Suppressor macrophage treated with lipopolysaccharide for 1 hour (primary cell): ENCODE measurements at places on chromosomes 1 and 21.
A peak's percentile ranks its signal among the peaks of the same experiment; 100 is the strongest.

GRCh38 chr1:67184838-67185421 is 18.7 kb downstream of the IL23R start:
- DNase-seq, result no peak

GRCh38 chr1:65056234-65056633 is 89.9 kb upstream of the JAK1 start:
- peak; percentile 50 for DNase-seq

GRCh38 chr1:2300004-2300771 is 72.1 kb downstream of the SKI start:
- DNase-seq, result peak; percentile 31

DNA sequence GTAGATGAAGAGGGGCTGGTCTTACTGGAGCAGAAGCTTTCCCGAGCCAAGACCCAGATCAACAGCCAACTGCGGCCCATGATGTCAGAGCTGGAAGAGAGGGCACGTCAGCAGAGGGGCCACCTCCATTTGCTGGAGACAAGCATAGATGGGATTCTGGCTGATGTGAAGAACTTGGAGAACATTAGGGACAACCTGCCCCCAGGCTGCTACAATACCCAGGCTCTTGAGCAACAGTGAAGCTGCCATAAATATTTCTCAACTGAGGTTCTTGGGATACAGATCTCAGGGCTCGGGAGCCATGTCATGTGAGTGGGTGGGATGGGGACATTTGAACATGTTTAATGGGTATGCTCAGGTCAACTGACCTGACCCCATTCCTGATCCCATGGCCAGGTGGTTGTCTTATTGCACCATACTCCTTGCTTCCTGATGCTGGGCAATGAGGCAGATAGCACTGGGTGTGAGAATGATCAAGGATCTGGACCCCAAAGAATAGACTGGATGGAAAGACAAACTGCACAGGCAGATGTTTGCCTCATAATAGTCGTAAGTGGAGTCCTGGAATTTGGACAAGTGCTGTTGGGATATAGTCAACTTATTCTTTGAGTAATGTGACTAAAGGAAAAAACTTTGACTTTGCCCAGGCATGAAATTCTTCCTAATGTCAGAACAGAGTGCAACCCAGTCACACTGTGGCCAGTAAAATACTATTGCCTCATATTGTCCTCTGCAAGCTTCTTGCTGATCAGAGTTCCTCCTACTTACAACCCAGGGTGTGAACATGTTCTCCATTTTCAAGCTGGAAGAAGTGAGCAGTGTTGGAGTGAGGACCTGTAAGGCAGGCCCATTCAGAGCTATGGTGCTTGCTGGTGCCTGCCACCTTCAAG is 57.3 kb downstream of the LAMC2 start:
- DNase-seq, result peak; percentile 63

GRCh38 chr1:54163051-54163450 is 10.3 kb upstream of the CDCP2 start:
- DNase-seq, result no peak

DNA sequence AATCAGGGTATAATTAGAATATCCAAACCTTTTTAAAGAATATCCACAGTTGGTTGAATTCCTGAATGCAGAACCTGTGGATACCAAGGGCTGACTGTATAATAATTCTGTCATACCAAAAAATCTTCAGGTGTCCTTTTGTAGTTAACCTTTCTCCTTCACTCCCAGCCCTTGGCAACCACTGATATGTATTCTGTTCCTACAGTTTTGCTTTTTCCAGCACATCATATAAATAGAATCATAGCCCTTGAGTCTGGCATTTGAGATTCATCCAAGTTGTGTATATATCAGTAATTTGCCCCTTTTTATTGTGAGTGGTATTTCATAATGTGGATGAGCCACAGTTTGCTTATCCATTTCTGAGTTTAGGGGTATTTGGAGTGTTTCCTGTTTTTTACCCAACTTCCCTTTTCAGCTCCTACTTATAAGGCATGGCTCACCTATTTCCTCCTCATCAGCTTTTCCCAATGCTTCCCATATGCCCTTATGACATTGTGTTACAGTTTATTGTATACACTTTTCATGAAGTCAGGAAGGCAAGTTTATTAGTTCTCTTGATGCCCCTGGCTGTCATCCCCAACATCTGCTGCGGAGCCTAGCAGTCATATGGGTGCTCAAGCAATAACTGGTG is 35.0 kb upstream of the AGO1 start:
- DNase-seq, result peak; percentile 53

- DNase-seq, result no peak
These were observed 4.5 kb downstream of the NCDN start for GRCh38 chr1:35561972-35562680.

DNA sequence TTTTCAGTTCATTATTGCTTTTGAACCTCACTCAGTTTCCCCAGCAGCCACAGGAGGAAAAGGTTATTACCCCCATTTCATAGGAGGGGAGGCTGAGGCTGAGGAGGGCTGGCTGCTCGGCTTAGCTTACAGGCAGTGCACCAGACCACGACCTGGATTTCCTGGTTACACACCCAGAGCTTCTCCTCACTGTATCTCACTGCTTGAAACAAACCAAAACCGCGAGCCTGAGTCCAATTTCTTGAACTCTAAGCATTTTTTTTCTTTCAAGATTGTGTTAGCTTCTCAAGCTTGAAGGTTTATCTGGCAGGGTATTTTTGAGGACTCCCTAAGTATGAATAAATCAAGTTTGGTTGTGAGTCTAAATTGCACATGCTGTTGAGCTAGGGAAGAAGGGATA is 188.9 kb upstream of the EDN2 start:
- peak; percentile 33 for DNase-seq

- DNase-seq, result no peak
These were observed 2.6 kb downstream of the TXNIP start for GRCh38 chr1:145993618-145994390.

- DNase-seq, result no peak
These were observed 8.6 kb downstream of the ZRANB2 start for GRCh38 chr1:71072273-71072672.

DNA sequence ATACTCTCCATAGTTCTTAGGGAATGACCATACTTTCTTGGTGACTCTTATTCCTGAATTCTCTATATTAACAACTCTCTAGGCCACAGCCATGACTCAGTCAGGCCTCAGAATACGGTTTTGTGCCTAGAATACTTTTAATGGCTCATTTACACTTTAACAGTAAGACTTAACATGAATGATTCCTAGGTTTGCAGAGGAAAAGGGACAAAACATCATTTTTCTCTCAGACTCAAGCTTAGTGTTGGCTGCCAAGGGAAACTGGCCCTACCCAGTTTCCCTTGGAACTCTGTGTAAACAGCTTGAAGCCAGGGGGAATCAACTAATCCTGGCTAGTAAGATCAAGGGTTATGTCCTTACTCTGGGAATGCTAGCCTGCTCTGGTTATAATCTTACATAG is 164.9 kb upstream of the PKN2 start:
- no peak for DNase-seq

GRCh38 chr1:116713474-116713873 is 40.8 kb upstream of the CD2 start:
- DNase-seq, result no peak

DNA sequence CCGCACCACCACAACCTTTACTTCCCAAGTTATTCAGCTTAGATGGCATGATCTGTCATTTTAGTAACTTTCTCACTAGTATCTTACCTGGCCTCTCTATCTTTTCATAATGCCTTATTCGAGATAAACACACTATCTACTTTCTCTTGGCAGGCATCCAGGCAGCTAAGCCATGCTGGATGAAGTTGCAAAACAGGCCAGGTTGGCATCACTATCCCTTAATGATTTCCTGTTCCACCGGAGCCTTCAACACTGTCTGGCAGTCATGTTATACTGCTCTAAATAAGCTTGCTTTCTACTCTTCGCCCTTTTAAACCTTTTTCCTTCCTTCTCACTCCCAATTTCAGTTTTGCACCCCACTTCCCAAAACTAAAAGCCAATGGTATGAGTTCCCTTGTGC is 12.0 kb upstream of the KCNH1 start:
- no peak for DNase-seq

DNA sequence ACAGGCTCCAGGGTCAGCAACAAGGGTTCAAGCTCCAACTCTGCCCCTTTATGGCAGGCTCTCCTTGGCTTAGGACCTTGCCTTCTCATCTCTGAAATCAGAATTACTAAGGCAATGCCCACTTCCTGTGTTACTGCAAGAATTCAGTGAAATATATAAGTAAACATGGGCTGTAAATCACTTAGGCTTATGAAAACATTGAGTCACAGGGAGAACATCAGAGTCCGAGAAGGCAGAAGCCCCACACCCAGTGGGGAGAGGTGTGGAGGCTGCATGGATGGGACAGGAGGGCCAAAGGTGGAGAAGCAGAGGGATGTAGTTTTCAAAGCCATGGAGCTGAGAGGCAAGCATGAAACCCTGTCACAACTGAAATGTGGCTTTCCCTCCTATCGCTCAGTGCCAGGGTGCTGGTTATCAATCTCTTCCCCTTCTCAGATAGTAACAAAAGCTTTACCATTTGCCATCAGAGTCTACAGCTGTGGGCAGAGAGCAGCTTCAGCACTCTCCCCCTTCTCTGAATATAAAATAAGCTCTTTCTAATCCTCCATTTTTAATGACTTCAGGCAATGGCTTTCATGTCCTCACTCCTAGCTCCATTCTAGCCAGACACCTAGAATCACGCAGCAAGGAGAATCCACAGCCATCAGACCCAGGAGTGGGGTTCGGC is 3.4 kb downstream of the RGS8 start:
- DNase-seq, result no peak

- no peak for DNase-seq
These were observed 5.5 kb downstream of the C1QB start for GRCh38 chr1:22658385-22659163.

GRCh38 chr21:14740116-14740515 is 194.0 kb upstream of the SAMSN1 start:
- no peak for DNase-seq

- no peak for DNase-seq
These were observed 8.9 kb downstream of the DENND2D start for GRCh38 chr1:111191496-111191895.

GRCh38 chr1:96536581-96536980 is 185.0 kb upstream of the PTBP2 start:
- no peak for DNase-seq

GRCh38 chr1:22114083-22115012 is 28.5 kb downstream of the WNT4 start:
- no peak for DNase-seq

DNA sequence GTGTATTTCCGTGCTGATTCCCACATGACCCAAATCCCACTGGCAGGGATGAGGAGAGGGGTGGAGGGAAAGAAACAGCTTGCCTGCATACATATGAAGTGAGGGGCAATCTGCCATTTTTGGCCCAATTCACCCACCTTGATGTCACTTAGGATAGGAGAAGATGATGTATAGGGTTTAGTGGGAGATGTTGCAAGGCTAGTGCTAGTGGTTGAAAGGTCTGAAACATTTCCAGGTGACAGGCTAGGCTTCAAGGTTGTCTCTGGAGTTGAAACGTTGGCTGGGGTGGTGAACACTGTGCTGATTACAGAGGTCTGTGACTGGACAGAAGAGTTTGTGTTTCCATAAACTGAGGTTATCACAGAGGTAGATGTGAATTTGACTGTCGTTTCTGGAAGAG is 12.1 kb downstream of the CD34 start:
- DNase-seq, result no peak

DNA sequence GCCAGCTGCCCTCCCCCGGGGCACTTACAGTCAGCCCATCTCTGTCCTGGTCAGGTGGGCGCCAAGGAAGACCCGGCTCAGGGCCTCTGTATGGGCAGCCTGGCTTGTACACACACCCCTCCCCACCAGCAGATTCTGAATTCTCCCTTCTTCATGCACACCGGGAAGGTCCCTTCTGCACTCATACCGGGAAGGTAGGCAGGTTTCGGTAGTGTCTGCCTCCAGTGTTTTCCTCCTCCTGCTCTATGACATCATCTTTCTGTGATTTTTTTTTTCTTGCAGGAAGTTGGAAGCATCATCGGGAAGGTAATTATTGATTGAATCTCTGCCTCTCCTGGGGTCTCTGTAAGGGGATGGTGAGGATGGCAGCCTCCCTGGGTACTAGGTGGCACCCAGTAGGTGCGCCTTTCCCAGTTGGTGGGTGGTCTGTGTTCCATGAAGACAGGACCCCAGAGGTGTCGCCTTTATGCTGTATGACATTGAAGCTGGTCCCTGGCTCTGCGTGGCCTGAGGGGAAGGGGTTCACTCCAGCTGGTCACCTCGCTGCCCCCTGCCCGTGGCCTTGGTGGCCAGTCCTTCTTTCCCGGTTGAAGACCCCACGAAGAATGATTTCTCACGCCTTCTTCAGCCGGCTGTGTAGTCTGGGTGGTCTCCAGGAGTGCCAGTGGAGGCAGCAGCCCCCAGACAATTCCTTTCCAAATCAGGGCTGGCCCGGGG is 82.1 kb upstream of the COL6A1 start:
- no peak for DNase-seq

DNA sequence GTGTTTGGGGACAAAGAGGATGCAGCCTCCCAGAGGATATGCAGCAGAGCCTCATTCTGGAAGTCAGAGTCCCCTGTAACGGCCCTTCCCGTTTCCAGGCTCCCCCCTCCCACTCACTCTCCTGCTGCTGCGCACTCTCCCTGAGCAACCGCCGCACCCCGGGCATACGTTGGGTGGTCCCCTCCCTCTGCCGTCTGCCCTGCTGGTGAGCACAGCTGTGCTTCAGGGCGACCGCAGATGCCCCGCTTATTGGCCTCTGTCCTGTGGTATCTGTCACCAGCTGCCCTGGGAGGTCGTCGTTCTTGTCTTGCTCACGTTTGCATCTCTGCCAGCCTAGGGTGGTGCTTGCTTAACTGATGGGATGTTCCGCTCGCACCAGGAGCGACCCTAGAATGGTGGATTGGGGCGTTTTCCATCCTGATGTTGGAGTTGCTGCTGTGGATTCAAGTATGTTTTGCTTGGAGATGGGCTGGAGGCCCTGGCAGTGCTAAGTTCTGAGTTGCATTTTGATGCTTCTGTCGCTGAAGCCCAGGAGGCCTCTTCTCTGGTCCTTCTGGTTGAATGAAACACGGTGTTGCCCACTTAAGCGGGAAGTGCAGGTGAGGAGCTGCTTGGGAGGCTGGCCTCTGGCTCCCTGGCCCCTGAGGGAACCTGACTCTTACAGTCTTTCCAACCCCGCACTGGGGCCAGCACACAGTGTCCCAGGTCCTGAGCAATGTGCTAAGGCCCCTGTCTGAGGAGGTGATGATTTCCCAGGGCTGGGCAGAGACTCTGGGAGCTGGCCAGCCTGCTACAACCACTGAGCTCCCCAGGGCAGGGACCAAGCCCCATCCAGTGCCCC is 3.2 kb downstream of the TMEM201 start:
- DNase-seq, result peak; percentile 63

DNA sequence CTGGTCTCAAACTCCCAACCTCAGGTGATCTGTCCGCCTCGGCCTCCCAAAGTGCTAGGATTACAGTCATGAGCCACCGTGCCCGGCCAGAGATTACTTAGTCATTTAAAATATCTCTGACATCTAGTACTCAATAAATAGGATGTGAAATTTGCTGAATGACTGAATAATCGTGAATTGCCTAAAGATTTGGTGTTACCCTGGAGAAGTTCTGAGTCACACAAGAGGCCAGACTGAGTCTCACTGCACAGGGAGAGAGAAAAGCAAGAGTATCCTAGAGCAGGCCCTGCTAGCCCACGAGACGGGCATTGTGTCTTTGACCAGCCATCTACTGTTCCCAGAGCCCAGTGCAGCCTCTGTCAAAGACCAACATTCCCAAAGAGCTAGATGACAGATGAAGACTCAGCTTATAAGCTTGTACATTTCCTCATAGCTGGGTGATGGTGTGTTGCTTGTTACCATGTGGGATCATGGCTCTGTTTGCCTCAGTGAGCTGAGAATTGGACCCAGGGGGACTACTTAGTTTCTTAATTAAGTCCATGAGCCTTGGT is 5.6 kb upstream of the EIF4G3 start:
- DNase-seq, result peak; percentile 57

GRCh38 chr1:55337801-55338447 is 122.8 kb upstream of the USP24 start:
- DNase-seq, result peak; percentile 73
